ENCODE measurements at places on chromosomes 12 and 14.

DNA sequence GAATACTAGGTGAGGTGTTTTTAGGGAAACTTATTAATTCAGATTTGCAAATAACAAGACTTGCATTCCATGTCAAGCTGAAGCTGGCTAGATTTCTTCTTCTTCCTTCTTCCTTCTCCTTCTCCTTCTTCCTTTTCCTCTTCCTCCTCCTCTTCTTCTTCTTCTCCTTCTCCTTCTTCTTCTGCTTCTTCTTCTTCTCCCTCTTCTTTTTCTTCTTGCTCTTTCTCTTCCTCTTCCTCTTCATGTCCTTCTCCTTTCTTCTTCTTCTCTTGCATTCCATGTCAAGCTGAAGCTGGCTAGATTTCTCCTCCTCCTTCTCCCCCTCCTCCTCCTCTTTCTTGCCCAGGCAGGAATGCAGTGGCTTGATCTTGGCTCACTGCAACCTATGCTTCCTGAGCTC is 297.8 kb downstream of the PRKD1 start:
- no peak for DNase-seq

GRCh38 chr14:23177181-23177580 is 6.3 kb downstream of the SLC7A8 start:
- DNase-seq = peak; percentile 61

DNA sequence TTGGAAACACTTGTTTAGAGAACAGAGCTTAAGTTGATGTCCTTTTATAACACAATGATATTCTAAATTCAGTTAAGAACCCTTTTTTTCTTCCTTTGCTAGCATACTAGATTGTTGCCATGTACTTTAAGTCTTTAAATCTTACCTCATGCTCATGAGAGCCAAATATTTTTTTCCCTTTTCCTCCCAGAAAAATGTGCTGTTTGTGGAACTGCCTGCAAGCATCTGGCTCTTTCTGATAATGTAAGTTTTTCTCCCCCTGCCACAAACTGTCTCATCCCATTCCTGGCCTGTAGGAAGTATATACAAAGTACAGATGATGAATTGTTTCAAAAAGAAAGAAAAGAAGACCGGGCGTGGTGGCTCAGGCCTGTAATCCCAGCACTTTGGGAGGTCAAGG is 5.3 kb downstream of the RNF212B start:
- no peak for DNase-seq

DNA sequence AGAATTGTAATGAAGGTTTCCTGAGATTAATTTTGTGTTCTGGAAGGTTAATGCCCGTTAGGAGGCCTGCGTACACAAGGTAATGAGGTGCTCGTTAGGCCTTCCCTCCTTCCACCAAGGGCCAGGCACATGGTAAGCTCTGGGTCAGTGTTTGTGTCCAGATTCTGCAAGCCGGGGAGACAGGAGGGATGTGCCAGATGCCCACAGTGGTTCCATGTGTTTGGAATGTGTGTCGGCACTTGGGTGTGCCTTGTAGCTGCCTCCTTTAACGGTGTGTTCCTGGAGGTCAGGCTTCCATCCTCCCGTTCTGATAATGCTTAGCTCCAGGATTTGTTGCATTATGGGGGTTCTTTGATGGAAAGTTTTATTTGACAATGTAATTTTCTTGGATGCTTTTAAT is 5.7 kb downstream of the TRAF3 start:
- DNase-seq = no peak

DNA sequence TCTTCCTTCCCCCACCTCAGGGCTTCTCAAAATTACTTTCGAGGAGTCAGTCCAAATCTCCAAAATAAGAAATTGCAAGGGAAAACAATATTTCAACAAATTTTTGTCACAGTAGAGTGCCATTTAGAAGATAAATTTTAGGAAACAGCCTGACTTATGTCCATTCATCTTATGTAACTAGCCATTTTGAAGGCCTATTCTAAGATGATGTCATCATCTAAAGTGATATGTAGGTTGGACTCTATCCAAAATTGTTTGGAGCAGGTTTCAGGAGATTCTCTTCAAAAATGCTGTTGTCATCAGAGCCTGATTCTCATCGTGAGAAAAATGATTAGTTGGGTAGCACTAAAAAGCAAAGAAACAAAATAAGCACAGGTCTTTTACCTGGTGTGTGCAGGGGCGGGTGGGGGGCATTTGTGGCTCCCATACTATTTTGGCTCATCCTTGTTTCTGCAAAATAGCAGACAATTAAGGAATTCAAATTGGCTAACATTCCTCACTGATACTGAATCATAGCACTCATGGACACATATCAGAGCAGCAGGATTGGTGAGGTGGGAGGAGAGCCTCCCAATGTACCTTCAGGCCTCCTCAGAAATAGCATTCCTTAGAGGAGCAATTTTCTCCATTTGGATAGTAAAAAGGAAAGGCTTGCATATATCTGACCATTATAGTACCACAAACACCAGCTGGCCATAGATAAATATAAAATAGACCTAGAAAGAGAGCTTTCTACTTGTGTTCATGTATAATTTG is 360.9 kb upstream of the NAV3 start:
- DNase-seq = no peak

GRCh38 chr14:104138098-104138717 is at the start of gene KIF26A:
KIF26A (plus strand) TSS chr14:104138587; CDS start chr14:104138723, 136 bp downstream.
- DNase-seq = peak; percentile 28

DNA sequence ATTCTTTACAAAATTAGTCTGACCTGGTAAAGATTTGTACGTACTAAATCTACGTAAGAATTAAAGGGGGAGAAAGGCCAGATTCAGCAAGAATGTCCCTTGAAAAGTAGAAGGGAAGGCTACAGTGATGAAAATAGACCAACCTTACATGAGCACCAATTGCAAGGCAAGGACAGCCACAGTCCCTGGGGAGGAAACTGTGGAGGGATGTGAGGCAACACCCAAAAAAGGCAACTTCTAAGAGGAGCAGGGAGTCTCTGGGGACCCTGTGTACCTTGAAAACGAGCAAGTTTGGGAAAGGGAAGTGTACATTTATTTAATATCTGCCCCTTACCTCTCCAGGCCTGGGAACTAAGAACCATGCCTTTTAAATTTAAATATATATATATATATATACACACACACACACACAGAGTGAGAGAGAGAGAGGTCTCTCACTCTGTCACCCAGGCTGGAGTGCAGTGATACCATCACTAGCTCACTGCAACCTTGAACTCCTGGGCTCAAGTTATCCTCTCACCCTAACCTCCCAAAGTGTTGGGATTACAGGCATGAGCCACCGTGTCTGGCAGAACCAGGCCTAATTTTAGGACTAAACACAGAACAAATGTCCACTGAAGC is 56.4 kb downstream of the TMCC3 start:
- DNase-seq = no peak

DNA sequence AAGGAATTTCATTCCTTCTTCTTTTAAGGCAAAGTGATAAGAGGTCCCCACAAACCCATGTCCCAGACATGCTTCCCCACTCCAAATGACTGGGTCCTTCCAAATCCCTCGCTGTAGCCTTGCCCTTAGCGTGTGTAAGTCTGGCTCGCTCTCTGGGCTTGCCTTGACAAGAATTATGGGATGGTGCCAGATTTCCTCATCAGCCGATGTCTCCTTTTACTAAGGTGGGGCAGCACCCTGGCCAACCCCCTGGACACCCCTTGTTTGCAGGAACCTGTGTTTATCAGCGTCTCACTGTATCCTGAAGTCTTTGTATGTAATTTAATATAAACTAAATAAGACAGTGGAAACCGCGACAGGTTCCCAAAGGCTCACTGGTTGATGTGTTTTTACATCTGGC is 493.3 kb downstream of the EGLN3 start:
- DNase-seq = no peak

DNA sequence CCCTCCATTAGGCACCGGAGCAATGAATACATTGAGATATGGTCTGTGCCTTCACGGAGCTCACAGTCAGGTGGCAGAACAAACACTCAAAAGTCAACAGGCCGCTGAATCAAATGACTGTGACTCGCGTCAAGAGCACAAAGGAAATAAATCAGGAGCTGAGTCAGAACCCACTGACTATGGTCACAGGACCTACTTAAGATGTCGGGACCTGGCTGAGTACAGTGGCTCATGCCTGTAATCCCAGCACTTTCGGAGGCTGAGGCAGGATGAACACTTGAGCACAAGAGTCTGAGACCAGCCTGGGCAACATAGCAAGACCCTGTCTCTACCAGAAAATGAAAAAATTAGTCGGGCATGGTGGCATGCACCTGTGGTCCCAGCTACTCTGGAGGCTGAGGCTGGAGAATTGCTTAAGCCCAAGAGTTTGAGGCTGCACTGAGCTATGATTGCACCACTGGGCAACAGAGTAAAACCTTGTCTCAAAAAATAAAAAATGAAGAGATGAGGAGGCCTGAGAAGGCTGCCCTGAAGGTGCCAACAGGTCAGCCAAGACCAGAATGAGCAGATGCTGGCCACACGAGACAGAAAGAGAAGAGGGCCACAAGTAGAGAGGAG is 19.9 kb downstream of the TMEM233 start:
- no peak for DNase-seq

DNA sequence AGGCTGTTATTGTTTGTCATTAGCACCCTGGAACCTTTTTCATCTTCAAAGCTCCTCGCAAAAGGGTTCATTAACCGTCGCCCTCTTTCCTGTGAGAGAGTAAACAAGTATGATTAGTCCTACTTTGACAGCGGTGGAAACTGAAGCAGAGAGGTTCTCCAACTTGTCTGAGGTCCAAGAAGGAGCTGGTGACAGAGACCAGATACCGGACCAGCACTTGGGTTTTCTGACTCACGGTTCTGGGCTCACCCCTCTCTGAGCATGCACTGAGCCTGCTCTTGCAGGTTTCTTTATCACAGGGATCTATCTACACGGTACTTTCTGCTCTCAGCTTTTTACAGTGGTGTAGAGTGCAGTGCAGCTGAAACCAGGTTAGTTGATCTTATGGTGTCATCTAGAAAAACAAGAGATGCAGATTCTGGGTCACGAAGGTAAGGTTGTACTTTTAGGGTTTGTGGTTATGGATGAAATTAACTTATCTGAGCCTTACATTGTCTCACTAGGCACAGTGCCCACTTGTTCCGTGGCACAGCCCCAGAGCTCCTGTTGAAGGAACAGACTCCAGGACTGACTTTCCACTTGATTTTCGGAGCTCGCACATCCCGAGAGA is 62.1 kb downstream of the PPP2R5C start:
- no peak for DNase-seq

DNA sequence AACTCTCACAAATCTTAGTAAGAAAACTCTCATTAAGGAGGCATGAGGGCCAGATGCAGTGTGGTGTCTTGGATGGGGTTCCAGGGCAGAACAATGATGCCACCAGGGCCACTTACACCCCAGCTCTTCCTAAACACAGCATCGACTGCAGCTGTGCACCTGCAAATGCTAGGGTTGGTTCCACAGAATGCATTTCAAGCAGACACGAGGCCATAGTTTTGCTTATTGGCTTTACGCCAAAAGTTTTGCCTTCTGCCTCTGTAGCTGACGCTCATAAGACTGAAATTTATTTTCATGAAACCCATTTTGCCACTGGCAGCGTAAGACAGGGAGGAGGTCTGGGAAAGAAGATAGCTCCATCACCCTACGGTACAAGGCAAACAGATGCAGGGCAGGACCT is 179.0 kb downstream of the RIMBP2 start:
- no peak for DNase-seq

Data from hematopoietic multipotent progenitor cell (in vitro differentiated cells).